ENCODE measurements at places on chromosomes 3 and 15. TPM values are rescaled to one million over a fixed set of nuclear protein-coding genes. Genes with fewer than 3 reads are reported as not detected.

FETUB gene
- total RNA-seq: not detected

DNA sequence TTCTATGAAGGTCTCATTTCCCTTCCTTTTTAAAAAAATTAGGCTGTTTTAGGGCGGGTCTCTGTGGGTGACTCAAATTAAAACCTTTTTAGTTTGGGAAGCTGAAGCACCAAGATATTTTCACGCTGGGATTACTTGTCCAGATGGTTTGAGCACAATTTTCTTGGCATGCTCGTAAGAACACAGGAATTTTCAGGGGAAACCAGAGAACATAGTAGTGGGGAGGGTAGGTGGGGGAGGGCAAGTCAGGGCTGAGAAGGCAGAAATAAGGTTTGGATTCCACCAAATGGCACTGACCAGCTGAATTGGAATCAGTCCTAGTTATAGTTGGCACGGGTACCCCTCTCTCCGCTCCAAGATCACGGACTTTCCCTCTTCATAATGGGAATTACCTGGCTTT, 97.3 kb upstream of the LRIG1 start:
- no peak for DNase-seq

MEIS2 gene
- total RNA-seq: 40.2 TPM

P2RY13 gene
- 10.7 TPM for total RNA-seq

GRCh38 chr3:66133050-66133757, 87.6 kb upstream of the SLC25A26 start:
- DNase-seq: no peak

TEX9 gene
- total RNA-seq: 1.9 TPM

GRCh38 chr15:28014623-28015200, 84.4 kb downstream of the OCA2 start:
- DNase-seq: no peak

KPNA4 gene
- total RNA-seq: 25.7 TPM

GRCh38 chr3:26293329-26293844, 329.2 kb upstream of the LRRC3B start:
- no peak for DNase-seq

TRPM1 gene
- not detected for total RNA-seq

DNA sequence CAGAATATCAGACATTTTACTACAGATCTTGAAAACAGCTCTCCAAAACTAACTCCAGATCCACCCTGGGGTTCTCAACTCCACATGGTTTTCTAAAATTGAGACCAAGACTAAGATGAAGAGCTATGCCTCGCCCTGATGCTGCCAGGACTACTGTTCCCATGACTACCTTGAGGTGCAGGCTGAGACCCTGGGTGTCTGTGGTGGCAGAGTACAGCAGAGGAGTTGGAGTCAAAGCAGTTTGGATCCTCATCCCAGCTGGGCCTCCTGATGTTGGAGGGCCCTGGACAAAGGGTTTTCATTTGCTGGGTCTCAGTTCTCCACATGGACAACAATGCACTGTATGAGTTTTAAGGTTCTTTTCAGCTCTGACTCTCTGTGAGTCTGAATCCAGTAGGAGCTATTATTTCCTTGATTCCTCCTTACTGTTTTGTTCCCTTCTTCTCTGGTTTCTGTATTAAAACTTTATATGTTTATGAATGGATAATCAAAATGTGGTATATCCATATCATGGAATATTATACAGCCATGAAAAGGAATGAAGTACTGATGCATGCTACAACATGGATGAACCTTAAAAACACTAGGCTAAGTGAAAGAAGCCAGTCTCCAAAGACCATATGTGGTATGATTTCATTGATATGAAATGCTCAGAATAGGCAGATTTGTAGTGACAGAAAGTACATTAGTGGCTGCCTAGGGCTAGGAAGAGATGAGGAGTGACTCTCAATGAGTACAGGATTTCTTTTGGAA, 93.0 kb downstream of the CPN2 start:
- DNase-seq: no peak

GRCh38 chr15:36622197-36622795, 42.9 kb downstream of the CDIN1 start:
- DNase-seq: no peak

DNA sequence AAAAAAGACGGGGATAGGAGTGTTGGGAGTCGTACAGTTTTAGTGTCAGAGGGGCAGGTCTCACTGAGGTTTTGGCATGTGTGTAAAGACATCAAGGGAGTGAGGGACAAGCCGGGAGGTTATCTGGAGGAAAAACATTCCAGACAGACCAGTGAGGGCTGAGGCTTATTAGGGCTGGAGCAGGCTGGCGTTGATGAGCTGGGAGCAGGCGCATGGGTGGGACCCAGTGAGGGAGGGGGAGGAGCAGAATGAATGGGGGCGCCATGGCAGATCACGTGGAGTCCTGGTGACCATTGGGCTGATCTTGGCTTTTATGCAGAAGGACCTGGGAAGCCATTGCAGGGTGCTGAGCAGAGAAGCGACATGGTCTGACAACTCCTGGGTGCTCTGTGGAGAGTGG, 180.2 kb downstream of the SLCO3A1 start:
- DNase-seq: no peak

MCTP2 gene
- 78.1 TPM for total RNA-seq

- DNase-seq: peak; percentile 41
Observed at GRCh38 chr15:57866149-57866736, 159.7 kb downstream of the POLR2M start.

GRCh38 chr3:194481525-194482195, 5.1 kb downstream of the ATP13A3 start:
- DNase-seq: no peak

DNA sequence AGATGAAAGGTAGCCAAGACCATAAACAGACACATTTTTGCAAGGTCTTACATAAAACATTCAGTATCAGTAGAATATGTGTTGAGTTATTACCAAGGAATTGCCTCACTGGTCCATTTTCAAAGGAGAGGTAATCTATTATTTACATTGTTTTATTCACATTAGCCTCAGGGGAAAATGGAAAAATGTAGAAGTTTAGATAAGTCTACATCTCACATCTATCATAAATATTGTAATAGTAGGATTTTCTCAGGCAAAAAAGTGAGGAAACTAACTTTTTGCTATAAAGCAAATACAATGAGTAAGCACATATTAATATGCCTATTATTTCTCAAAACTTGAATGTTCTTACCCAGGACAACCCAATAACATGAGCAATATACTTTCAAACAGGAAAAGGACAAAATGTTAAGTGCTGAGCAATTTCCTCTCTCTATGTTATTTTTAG, 184.6 kb upstream of the AGTR1 start:
- no peak for DNase-seq

ACTRT3 gene
- total RNA-seq: 4.8 TPM

CHST2 gene
- total RNA-seq: 18.9 TPM

- no peak for DNase-seq
Observed at GRCh38 chr3:185076219-185076618, 76.6 kb downstream of the C3orf70 start.

GRCh38 chr3:126026761-126027160, 57.2 kb downstream of the SLC41A3 start:
- DNase-seq: no peak

GRCh38 chr3:135199137-135199536, 404.1 kb downstream of the EPHB1 start:
- DNase-seq: no peak

FEZF2 gene
- not detected for total RNA-seq

DNA sequence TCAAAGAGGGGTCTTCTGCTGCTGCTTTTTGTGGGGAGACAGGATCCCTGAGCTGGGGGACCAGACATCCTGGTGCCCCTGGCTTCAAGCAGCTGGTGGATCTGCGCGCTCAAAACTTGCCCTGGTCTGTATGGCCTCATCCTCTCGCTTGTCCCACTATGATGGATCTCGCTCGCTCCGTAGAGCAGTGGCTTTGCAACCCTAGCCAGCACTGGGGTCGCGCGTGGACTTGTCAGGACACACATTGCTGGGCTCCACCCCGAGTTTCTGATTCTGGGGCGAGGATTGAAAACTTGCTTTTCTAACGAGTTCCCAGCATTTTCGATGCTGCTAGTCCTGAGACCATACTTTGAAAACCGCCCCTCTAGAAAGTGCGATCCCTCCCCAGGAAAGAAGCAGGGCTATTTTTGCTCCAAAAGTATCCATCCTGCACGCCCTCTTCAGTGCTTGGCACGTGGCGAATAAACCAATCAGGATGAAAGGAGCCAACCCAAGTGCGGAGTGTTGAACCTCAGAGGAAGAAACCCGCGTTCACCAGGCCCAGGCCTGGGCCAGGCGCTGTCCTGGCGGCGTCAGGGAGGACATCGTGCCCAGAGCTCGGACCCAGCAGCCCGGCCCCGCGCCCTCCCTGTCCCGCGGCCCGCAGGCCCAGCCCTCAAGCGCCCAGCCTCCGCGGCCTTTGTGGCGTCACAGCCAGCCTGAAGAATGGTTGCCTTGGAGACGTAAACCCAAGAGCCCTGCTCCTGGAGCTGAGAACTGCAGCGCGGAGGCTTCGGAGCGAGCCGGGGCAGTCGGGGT, at the start of gene CFAP100:
CFAP100 (plus strand) TSS at position 731 of the 798 bp plus-strand sequence. CDS start 1,092 bp downstream, outside the sequence.
- no peak for DNase-seq

SERPINI2 gene
- total RNA-seq: not detected

- peak; percentile 67 for DNase-seq
Observed at GRCh38 chr15:64905119-64905831, 6.4 kb upstream of the ANKDD1A start.

- no peak for DNase-seq
Observed at GRCh38 chr15:67202091-67202490, 52.4 kb downstream of the AAGAB start.

GRCh38 chr3:149717391-149718056, 34.8 kb downstream of the COMMD2 start:
- DNase-seq: no peak

IL5RA gene
- total RNA-seq: 0.46 TPM

PARL gene
- total RNA-seq: 40.8 TPM

DNA sequence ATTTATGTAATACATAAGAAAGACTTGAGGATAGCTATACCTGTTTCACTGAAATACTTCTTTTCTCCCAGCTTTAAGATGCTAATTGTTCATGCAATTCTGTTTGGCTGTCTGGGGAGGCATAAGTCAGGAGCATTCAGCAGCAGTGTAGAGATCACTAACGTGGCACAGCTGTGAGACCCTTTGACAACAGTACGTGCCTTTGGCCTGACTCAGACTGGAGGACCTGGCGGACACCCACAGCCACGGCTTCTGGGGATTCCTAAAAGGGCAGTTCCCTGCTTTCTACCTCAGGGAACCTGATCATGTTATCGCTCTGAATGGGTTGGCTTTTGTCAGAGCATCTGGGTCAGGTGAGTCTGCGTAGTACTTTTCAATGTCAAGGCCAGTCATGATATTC, 295.0 kb upstream of the ICE2 start:
- DNase-seq: no peak

RAMAC gene
- 12.3 TPM for total RNA-seq

- no peak for DNase-seq
Observed at GRCh38 chr3:154684021-154684420, 254.0 kb upstream of the GPR149 start.

GRCh38 chr3:173892547-173892946, 495.0 kb downstream of the NLGN1 start:
- DNase-seq: no peak

BNC1 gene
- 73.0 TPM for total RNA-seq
